ENCODE measurements at places on chromosomes 3 and 15. TPM values are rescaled to one million over a fixed set of nuclear protein-coding genes. Genes with fewer than 3 reads are reported as not detected.
A peak's percentile ranks its signal among the peaks of the same experiment; 100 is the strongest.

DNA sequence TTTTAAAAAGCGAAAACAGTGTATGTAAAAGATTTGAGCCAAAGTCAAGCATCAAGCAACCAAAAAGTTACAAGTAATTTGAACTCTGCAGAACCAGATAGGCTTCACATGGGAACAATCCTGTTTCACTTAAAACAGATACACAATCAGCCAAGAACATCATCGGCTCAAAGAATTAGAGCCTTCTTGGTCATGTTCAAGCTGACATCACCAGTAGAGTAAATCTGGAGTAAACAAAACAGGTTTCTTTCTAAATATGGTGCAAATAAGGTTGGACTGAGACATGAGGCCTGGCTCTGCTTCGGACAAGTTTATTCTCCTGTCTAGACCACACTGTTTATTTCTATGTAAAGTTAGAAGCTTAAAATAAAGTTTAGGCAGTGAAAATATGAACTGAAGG is 116.0 kb downstream of the GMNC start:
- no peak overlapping the region for H3K27ac ChIP-seq
- DNase-seq: peak; percentile 19

DNA sequence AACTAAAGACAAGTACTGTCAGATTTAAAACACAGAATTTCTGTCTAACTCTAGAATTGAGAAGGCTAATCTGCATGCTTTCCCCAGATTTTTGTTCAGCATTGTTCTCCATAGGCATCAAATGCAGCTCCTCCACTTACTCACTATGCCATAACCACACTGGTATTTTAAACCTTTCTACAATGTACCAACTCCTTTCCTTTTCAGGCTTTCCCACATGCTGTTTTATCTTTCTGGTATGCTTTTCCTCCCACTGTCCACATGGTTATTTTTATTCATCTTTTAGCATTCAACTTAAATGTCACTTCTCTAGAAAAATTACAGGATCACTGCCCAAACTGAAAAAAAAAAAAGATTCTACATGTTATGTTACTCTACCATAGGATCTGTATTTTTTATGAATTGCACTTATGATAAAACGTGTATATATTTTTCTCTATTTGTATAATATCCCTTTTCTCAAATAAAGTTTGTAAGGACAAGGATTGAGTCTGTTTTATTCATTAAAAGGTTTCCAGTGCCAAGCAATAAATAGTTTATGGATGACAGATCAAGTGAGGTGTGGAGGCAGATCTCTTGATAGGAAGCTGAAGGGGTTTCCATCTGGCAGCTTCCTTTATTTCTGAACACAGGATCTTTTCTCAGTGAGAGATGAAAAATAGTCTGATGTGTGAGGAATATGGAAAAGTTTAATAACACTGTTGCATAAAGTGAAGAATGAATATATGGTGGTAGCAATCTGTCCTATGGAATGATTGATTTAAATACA is 1064.5 kb downstream of the ZPLD1 start:
- H3K27me3 ChIP-seq: no peaks in the 10 kb centered on the region
- H3K4me1 ChIP-seq: no peaks in the 10 kb centered on the region
- H3K36me3 ChIP-seq: no peaks in the 10 kb centered on the region
- peak; percentile 5 for DNase-seq

GRCh38 chr15:99731336-99732123 is 1.7 kb downstream of the LYSMD4 start:
- no peaks in the 10 kb centered on the region for H3K36me3 ChIP-seq
- no peak for DNase-seq
- no peak overlapping the region for H3K27ac ChIP-seq

DNA sequence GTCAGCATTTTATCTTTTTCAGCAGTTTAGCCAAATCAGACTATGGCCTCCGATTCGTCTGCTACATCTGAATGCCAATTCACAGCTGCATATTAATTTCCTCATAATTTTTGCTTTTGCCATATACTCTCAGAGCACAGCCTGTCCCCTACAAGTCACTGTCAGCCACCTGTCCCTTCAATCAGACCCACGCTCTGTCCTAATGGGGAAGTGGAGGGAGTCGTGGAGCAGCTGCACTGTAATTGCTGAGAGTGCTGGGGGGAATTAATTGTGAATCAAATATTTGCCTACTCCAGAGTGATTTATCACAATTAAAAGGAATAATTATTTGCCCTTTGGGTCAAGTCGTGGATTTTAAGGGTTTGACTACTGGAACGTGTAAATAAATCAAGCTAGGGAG is 75.5 kb downstream of the EBLN2 start:
- H3K4me1 ChIP-seq: no peaks in the 10 kb centered on the region
- no peaks in the 10 kb centered on the region for H3K36me3 ChIP-seq
- H3K27me3 ChIP-seq: no peaks in the 10 kb centered on the region
- DNase-seq: no peak
- H3K27ac ChIP-seq: no peak overlapping the region

- H3K36me3 ChIP-seq: no peaks in the 10 kb centered on the region
- no peak overlapping the region for H3K4me3 ChIP-seq
- no peaks in the 10 kb centered on the region for H3K4me1 ChIP-seq
- H3K27ac ChIP-seq: no peak overlapping the region
Measured at GRCh38 chr3:36244728-36245127, 135.6 kb upstream of the STAC start.

DNA sequence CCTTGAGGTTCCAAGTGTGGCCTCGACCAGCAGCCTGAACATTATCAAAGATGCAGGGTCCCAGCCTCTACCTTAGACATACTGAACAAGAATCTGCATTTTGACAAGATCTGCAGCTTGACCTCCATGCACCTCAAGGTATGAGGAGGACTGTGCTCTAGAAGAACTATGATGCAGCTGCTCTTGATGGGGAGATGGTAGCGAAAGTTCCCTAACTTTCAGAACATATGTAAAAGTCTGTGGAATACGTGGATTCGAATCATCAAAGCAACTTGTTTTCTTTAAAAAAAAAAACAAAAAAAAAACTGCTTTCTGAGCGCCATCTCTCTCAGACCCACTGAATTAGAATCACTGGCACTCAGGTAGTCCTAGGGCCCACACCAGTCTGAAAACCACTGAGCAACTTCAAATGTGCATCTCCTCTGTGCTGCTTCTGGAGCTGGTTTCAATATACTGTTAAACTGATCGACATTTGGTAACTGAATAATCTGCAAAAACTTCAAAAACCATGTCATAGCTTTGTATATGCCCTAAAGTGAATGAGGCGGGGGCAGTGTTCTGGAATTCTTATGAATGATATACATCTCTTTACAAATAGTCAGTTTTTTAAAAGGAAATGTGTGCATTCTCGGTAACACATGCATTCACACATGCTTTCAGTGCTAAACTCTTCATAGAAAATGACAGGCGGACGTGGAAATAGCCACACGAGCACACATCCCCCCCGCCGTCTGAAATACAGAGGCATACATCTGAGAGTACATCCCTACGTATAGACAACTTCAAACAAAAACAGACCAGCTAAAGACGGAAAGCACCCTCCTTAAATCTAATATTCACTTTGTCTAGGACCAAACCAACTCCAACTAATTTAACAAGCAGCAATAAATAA is 128.8 kb downstream of the FOXP1 start:
- no peak overlapping the region for H3K4me3 ChIP-seq
- H3K36me3 ChIP-seq: no peaks in the 10 kb centered on the region

- H3K36me3 ChIP-seq: no peaks in the 10 kb centered on the region
- H3K4me3 ChIP-seq: no peak overlapping the region
Measured at GRCh38 chr15:70509731-70510143, 253.6 kb downstream of the UACA start.

GRCh38 chr3:57006949-57007419 is 53.5 kb upstream of the SPATA12 start:
- DNase-seq: peak; percentile 56
- peak overlapping the region; percentile 11 for H3K4me3 ChIP-seq
- H3K27me3 ChIP-seq: no peaks in the 10 kb centered on the region

DNA sequence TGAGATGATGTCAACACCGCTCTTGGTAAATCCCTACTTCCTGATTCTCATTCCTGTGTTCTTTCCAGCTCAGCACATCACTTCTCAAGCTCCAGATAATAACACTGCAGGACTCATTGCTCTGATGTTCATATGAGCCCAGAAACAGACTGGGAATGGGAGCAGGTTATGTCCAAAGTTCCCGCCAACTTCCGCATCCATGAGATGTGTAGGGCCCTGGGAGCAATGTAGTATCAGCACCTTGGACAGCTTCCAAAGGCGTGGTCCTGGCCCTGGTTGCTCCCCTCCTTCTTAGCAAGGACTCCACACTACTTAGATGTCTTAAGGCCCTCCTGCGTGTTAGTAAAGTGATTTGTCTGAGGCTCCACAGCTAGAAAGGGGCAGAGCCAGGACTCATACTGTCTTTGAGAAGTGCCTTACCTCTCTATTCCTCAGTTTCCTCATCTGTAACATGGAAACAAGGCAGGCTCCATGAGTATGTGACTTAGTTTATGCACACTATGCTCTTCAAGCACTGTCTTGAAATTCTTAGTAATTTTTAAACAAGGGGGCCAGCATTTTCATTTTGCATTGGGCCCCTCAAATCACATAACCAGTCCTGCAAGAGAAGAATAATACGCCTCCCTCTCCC is 27.9 kb upstream of the SLC6A1 start:
- no peak overlapping the region for H3K27ac ChIP-seq
- H3K36me3 ChIP-seq: no peaks in the 10 kb centered on the region
- H3K27me3 ChIP-seq: no peaks in the 10 kb centered on the region
- no peaks in the 10 kb centered on the region for H3K4me1 ChIP-seq

DNA sequence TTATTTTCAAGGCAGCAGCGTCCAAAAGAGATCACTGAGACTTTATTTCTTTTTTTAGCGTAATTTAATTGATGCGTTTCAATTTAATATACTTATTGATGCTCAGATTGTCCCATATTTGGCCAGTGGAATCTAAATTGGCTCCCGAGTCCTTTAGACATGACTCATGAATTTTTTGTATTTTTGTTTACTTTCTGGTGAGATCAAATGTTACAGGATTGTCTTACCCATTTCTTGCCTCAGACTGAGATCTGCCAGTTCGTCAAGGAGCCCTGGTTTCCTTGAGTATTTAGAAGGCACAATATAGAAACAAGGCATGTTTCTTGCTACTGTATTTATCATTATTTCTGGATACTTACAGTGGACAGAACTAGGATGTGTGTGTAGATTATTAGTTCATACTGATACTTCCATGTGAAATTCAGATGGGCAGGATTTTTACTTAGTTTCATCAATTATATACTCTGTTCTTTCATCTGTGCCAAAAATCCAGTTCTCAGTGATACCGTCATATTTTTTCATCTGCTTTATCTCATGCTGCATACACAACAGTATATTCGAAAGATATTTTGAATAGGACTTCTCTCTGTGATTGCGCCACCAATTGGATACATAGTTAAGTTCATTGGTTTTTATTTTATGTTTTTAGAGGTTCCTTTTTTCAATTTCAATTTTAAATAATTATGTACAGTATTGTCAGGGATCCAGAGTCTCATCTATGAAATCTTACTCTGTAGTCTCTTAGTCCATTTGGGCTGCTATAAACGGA is 436.9 kb upstream of the C2CD4B start:
- no peaks in the 10 kb centered on the region for H3K36me3 ChIP-seq
- H3K27me3 ChIP-seq: no peaks in the 10 kb centered on the region
- H3K4me1 ChIP-seq: peaks cover 15% of the 10 kb centered on the region
- H3K4me3 ChIP-seq: no peak overlapping the region
- H3K27ac ChIP-seq: no peak overlapping the region

DNA sequence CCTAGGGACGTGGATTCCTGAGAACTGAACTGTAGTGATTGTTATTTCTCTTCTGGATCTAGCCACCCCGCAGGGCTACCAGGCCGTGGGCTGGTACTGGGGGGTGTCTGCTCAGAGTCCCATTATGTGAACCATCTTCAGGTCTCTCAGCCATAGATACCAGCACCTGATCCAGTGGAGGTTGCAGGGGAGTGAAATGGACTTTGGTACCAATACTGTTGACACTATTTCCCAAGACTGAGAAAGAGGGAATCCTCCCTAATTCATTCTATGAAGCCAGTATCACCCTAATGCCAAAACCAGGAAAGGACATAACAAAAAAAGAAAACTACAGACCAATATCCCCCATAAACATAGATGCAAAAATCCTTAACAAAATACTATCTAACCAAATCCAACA is 237.0 kb upstream of the AGTR1 start:
- no peaks in the 10 kb centered on the region for H3K36me3 ChIP-seq
- no peak overlapping the region for H3K4me3 ChIP-seq

- no peaks in the 10 kb centered on the region for H3K4me1 ChIP-seq
- DNase-seq: no peak
- H3K36me3 ChIP-seq: no peaks in the 10 kb centered on the region
- H3K27me3 ChIP-seq: no peaks in the 10 kb centered on the region
- H3K27ac ChIP-seq: no peak overlapping the region
- H3K4me3 ChIP-seq: no peak overlapping the region
Measured at GRCh38 chr3:120770891-120771290, 28.3 kb downstream of the GTF2E1 start.

DNA sequence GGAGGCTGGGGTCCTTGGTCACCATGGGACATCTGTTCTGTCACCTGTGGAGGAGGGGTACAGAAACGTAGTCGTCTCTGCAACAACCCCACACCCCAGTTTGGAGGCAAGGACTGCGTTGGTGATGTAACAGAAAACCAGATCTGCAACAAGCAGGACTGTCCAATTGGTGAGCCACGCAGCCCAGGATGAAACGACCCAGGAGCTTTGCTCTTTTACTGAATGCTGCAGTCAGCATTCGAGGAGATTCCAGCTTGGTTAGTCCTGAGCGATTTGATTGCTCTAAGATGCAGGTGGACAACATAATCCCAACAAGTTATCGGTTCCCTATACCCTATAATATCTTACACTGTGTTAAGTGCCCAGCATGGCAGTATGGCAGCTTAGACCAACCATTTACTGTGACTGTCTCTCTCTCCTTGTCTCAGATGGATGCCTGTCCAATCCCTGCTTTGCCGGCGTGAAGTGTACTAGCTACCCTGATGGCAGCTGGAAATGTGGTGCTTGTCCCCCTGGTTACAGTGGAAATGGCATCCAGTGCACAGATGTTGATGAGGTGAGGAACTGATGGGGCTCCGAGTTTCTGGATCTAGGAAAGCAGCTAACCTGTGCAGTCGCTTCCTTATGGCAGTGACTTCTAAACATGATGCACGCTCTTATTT is 7.8 kb downstream of the THBS1 start:
- no peaks in the 10 kb centered on the region for H3K27me3 ChIP-seq
- peak; percentile 12 for DNase-seq
- peak overlapping the region; percentile 9 for H3K27ac ChIP-seq
- H3K36me3 ChIP-seq: peaks cover 61% of the 10 kb centered on the region

GRCh38 chr3:190003681-190004123 is 117.0 kb downstream of the P3H2 start:
- H3K27ac ChIP-seq: no peak overlapping the region
- peaks cover 6% of the 10 kb centered on the region for H3K4me1 ChIP-seq
- no peaks in the 10 kb centered on the region for H3K27me3 ChIP-seq
- H3K4me3 ChIP-seq: no peak overlapping the region

- H3K4me1 ChIP-seq: no peaks in the 10 kb centered on the region
- H3K27me3 ChIP-seq: no peaks in the 10 kb centered on the region
- no peak overlapping the region for H3K4me3 ChIP-seq
- no peaks in the 10 kb centered on the region for H3K36me3 ChIP-seq
Measured at GRCh38 chr3:16464511-16465148, 48.9 kb downstream of the RFTN1 start.

- H3K36me3 ChIP-seq: no peaks in the 10 kb centered on the region
- DNase-seq: peak; percentile 57
- H3K4me1 ChIP-seq: no peaks in the 10 kb centered on the region
- no peaks in the 10 kb centered on the region for H3K27me3 ChIP-seq
- no peak overlapping the region for H3K4me3 ChIP-seq
- H3K27ac ChIP-seq: no peak overlapping the region
Measured at GRCh38 chr3:155352900-155353490, 59.5 kb upstream of the STRIT1 start.

Gene HMCES
- total RNA-seq: 11.8 TPM

Gene SGO1
- 0.26 TPM for total RNA-seq

Gene RNF111
- total RNA-seq: 12.6 TPM

Gene CFAP44
- total RNA-seq: 1.5 TPM

Gene WDR82
- total RNA-seq: 63.9 TPM

Gene CP
- not detected for total RNA-seq

Gene PCNP
- 117 TPM for total RNA-seq

All from fibroblast of lung (primary cell).